ENCODE measurements at places on chromosomes 16 and 17. TPM values are rescaled to one million over a fixed set of nuclear protein-coding genes. Genes with fewer than 3 reads are reported as not detected.

- H3K4me1 ChIP-seq = peaks cover 23% of the 10 kb centered on the region
- H3K36me3 ChIP-seq = peaks cover 17% of the 10 kb centered on the region
These were observed 772 bp downstream of the CHD3 start for GRCh38 chr17:7889166-7889955.

P3H4 gene
- 8.5 TPM for total RNA-seq

SLC6A4 gene
- 0.25 TPM for total RNA-seq

DNA sequence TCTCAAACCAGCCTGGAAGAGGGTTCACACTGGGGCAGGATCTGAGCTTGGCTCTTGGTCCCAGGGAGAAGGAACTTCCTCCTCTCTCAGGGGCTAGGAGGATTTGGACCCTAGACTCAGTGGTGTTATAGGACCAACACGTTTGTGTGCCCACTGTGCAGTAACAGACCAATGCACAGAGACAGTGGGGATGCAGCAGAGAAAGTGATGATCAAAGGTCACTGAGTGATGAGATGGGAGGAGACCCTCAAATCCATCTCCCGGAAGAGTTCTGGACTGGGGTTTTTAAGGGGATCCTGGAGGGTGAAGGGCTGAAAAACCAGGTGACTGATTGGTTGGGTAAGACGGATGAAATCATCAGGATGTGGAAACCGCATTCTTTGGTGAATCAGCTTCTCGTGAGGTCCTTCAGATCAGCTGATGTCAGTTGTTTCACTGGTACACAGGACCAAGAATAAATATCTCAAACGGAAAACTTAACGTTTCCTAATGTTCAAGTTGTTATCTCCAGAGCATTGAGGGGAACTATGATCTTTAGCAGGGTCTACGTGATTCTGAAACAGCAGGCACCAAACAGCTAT, 3.3 kb upstream of the VAC14 start:
- H3K27me3 ChIP-seq = no peaks in the 10 kb centered on the region
- peaks cover 8% of the 10 kb centered on the region for H3K4me1 ChIP-seq
- H3K36me3 ChIP-seq = no peaks in the 10 kb centered on the region
- no peak for DNase-seq
- no peak overlapping the region for H3K27ac ChIP-seq
- H3K4me3 ChIP-seq = no peak overlapping the region

CCDC57 gene
- 46.1 TPM for total RNA-seq

GRCh38 chr17:81687770-81688541, 4.1 kb downstream of the HGS start:
- H3K27me3 ChIP-seq = no peaks in the 10 kb centered on the region
- H3K4me1 ChIP-seq = peaks cover 8% of the 10 kb centered on the region
- peaks cover 17% of the 10 kb centered on the region for H3K36me3 ChIP-seq
- no peak overlapping the region for H3K4me3 ChIP-seq
- no peak overlapping the region for H3K27ac ChIP-seq
- no peak for DNase-seq

HEATR9 gene
- not detected for total RNA-seq

GRCh38 chr17:79026376-79027273, 2.7 kb downstream of the C1QTNF1 start:
- DNase-seq = peak; percentile 65
- H3K4me3 ChIP-seq = no peak overlapping the region
- no peaks in the 10 kb centered on the region for H3K27me3 ChIP-seq
- H3K4me1 ChIP-seq = peaks cover 34% of the 10 kb centered on the region
- H3K27ac ChIP-seq = peak overlapping the region; percentile 61

Data from colonic mucosa (tissue), 4 donors.